ENCODE measurements at places on chromosomes 1 and 21.

DNA sequence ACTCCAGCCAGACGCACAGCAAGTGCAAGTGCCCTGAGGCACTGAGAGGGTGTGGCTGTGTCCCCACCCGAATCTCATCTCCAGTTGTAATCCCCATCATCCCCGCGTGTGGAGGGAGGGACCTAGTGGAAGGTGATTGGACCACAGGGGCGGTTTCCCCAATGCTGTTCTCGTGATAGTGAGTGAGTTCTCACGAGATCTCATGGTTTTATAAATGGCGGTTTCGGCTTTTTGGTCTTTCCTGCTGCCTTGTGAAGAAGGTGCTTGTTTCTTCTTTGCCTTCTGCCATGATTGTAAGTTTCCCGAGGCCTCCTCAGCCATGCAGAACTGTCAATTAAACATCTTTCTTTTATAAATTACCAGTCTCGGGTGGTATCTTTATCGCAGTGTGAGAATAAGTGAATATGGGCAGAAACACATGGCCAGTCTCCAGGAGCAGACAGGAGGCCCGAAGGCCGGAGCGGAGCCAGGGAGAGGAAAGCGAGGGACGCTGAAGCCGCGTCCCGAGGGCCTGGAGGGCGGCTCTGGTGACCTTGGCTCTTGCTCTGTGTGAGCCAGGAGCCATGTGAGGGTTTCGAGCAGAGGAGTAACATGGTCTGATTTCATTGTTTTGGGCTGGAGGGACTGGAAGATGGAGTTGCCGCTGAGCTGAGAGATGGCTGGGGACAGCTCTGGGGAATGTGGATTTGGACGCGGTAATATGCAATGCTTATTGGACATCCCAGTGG, 76.0 kb upstream of the C1orf174 start:
- no peak for DNase-seq

- DNase-seq: no peak
Observed at GRCh38 chr21:45045481-45045880, 28.9 kb upstream of the ADARB1 start.

- no peak for DNase-seq
Observed at GRCh38 chr1:117641536-117641935, 35.7 kb downstream of the TENT5C start.

GRCh38 chr1:162151900-162152829, 82.7 kb downstream of the NOS1AP start:
- no peak for DNase-seq

DNA sequence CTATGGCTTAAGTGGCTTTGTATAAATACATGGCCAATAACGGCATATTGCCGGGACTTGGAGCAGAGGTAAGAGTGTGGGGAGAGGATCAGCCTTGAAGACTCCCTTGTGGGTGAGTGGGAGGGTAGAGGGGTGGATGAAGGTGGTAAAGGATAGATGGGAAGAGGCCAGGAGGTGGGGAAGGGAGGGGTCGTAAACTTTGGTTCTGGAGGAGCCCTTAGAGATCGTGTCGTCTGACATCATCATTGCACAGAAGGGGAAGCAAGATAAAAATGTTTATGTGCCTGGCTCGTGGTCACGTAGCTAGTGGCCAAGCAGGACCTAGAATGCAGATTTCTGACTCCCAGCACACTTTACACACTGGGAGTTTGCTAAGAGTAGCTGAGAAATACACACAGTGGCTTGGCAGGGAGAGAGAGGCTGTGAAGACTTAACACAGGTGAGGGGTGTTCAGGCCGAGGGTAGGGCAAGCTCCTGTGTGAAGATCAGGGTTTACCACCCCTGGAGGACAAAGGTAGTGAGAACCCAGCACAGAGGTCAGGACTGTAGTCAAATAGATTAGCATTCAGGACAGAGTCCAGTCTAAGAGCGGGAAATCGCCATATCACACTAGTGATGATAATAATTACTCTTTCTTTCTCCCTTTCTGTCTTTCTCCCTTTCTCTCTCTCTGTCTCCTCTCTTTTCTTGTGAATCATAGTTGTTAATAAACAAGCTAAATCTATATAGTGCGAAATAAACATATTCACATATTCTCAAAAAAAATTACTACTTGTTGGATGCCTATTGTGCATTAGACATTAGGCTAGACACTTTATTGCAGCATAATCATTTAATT, 75.5 kb downstream of the LRRC8D start:
- no peak for DNase-seq

GRCh38 chr1:107153014-107153413, 12.2 kb downstream of the NTNG1 start:
- no peak for DNase-seq

DNA sequence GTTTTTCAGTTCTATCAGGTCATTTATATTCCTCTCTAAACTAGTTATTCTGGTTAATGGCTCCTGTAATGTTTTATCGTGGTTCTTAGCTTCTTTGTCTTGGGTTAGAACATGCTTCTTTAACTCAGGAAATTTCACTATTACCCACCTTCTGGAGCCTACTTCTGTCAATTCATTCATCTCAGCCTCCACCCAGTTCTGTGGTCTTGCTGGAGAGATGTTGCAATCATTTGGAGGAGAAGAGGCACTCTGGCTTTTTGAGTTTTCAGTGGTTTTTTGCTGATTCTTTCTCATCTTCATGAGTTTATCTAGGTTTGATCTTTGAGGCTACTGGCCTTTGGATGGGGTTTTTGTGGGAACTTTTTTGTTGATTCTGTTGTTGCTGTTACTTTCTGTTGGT, 213.0 kb downstream of the BRINP2 start:
- DNase-seq: no peak
